ENCODE measurements at places on chromosomes 4 and X.

DNA sequence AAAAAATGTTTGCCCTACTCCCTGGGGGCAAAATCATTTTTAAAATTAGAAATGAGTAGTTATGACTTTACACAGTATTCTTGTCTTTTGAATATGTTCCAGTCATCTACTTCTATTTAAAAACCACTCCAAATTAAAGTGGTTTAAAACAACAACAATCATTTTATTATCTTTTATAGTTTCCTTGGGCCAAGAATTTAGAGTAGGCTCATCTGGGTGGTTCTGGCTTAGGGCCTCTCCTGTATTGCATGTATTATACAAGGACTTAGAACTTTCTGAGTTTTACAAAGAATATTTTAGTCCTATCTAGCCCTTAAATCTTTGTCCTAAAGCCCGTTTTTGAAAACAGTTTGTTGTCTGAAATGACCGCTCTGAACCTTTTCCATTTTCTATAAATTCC lies 132.5 kb upstream of the INTU start:
- DNase-seq = no peak

DNA sequence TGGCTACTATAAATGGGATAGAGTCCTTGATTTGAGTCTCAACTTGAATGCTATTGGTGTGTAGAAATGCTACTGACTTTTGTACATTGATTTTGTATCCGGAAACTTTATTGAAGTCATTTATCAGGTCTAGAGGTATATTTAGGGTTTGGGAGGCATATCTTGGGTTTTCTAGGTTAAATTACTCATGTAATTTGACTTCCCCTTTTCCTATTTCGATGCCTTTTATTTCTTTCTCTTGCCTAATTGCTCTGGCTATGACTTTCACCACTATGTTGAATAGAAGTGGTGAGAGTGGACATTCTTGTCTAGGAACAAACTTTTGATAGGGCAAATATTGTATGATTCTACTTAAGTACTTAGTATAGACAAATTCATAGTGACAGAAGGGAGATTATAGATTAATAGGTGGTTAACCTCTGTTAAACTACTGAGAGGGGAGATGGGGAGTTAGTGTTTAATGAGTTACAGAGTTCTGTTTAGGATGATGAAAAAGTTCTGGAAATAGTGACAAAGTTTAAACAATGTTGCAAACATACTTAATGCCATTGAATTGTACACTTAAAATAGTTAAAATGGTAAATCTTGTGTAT lies 22.8 kb upstream of the HSPA4L start:
- no peak for DNase-seq

GRCh38 chrX:8720136-8720535 lies 11.8 kb downstream of the ANOS1 start:
- no peak for DNase-seq

DNA sequence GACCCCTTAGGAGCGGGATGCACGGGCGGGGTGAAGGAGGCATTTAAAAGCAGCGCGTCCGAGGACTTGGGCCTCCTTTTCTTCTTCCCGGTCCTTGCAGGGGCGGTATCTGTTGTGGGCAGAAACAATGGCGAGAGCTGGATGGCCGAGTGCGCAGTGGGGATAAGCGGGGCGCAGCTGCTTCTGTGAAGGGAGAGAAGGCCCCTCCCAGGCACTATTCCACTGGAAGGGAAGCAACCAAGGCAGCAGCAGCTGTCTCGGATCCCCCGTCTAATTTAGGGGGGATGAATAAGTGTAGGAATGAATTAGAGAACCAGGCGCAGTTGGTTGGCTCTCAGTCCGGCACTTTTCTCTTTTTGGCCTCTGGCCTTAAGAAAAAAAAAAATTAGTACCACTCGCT lies 995 bp downstream of the SMARCA5 start:
- peak; percentile 70 for DNase-seq

GRCh38 chrX:101676571-101676970 lies 16.9 kb upstream of the ARMCX2 start:
- no peak for DNase-seq

- peak; percentile 74 for DNase-seq
These were observed 46.3 kb downstream of the STARD8 start for GRCh38 chrX:68693481-68694434.

GRCh38 chr4:34432706-34433105 lies 1811.6 kb downstream of the ARAP2 start:
- no peak for DNase-seq

- DNase-seq = peak; percentile 77
These were observed 994 bp downstream of the GALNT7 start for GRCh38 chr4:173169428-173170181.

- no peak for DNase-seq
These were observed 447.0 kb upstream of the GALNT7 start for GRCh38 chr4:172721659-172722058.

DNA sequence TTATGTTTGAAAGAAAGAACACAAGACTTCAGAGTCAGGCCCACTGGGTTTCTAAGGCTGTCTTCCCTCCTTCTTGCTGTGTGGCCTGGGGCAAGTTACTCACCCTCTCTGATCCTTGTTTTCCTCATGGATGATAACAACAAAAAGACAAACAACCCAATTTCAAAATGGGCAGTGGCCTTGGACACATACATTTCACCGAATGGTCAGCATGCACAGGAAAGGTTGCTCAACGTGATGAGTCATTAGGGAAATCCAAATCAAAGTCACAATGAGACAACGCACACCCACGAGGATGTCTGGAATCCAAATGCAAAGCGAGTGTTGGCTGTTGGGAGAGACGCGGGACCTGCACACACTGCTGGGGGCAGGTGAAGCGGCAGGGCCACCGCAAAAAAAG lies 50.8 kb upstream of the PPP2R2C start:
- DNase-seq = no peak

GRCh38 chr4:84915396-84915780 lies 51.1 kb downstream of the WDFY3 start:
- peak; percentile 86 for DNase-seq

DNA sequence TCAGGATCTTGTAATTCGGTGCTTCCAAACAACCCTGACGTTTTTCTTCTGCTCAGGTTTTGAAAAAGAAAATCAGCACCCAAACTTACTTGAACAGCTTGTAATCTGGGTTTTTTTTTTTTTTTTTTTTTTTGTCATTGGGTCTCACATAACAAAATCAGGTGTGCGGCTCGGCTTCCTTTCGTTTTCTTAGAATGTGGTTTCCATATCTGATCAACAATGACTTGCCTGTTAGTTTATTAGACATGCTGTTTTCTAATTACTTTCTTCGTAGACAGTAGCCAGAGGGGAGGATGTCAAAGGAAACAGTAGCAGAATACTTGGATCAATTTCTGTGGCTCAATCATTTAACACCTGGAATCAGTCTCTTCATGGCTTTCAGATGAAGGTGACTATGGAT lies 890 bp upstream of the FREM3 start:
- DNase-seq = no peak

- peak; percentile 17 for DNase-seq
These were observed 15.0 kb upstream of the TMEM164 start for GRCh38 chrX:109987884-109988283.

DNA sequence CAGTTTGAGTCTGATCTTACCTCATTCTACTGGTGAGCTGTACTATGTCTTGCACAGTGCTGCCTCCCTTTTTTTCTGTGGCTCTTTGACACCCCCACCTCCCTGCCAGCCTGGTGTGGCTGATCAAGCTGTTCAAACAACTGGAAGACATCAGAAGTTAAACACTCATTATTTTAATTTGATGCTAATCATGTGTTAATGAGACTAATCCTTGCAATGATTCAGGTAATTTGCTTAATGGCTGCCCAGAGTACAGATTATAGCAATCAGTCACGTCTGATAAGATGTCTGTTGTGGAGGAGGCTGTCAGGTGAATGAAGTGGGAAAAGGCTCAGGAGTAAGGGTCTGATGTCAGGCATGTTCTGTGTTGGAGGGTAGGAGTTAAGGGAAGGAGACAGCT lies 87.4 kb upstream of the GK2 start:
- DNase-seq = no peak

DNA sequence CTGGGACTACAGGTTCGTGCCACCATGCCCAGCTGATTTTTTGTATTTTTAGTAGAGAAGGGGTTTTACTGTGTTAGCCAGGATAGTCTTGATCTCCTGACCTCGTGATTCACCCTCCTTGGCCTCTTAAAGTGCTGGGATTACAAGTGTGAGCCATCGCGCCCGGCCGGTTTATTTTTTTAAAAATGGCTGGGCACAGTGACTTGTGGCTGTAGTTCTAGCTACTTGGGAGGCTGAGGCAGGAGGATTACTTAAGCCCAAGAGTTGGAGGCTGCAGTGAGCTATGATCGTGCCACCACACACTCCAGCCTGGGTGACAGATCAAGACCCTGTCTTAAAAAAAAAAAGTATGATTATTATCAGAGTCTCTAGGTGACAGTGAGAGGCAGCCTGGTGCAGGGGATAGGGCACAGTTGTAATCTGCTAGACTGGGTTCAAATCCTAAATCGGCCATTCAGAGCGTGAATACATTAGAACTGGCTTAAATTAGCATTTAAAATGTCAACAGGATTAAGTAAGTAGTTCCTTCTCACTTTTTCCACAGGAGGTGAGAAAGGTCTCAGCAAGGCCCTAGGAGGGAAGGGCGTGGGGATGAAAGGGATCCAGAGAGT lies 435 bp upstream of the MGST2 start:
- DNase-seq = no peak

GRCh38 chr4:187176261-187176910 lies 452.7 kb upstream of the FAT1 start:
- no peak for DNase-seq

DNA sequence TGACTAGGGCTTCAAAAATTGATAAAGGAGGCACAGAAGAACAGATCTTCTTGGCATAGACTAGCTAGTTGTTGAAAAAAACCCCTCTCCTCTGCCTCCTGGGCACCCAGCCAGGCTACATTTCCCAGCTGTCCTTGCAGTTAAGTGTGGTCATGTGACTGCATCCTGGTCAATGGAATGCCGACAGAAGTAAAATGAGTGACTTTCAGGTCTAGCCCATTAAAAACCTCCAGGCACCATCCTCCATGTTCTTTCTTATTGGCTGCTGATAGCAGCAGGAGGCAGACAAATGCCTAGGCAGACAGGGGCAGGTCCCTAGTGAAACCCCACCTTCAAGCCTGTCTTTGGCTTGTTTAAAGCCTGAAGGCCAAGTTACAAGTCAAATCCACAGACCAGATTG lies 35.3 kb downstream of the ATXN3L start:
- no peak for DNase-seq

GRCh38 chr4:183326853-183327252 lies 4.6 kb upstream of the CLDN24 start:
- no peak for DNase-seq

DNA sequence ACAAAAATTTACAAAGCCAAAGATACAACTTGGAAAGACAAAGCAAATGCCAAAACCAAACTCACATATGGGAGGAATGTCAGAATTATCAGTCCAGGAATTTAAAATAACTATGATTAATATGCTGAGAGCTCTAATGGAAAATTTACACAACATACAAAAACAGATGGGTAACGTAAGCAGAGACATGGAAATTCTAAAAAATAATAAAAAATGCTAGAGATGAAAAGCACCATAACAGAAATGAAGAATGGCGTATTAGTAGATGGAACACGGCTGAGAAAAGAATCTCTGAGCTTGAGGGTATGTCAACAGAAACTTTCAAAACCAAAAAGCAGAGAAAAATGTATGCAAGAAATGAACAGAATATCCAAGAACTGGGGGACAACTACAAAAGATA lies 4.1 kb upstream of the MANBA start:
- no peak for DNase-seq

Measured in umbilical cord (tissue), 2 donors.